ENCODE measurements at places on chromosomes 6 and 20.

DNA sequence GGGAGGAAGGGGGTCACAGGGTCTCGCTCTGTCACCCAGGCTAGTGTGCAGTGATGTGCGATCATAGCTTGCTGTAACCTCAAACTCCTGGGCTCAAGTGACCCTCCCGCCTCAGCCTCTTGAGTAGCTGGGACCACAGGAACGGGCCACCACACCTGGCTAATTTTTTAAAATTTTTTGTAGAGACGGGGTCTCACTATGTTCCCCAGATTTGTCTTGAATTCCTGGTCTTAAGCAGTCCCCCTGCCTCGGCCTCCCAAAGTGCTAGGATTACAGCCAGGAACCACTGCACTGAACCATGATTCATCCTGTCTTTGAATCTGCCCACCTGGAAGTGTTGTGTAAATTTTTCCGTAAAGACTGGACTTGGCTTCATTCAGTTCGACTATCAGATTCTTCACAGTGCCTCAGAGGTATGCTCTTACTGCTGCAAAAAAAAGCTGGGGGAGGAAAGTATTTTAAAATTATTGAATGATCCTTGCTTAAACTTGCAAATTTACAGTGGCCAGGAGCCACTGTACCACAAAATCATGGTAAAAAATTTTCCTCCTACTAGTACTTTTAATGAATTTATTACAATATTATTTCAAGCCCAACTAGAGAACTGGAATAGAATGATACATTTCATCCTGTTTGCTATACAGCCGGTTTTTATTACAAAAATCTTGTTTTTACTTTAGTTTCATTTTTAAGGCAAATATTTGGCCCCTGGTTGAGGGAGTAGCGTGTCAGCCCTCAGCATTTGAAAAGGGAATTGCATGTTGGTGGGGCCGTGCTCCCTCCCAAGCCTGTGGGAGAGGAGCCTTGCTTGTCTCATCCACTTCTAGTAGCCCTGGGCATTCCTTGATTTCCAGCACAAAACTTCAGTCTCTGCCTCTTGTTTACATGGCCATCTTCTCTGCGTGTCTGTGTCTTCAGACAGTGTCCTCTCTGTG is 202.5 kb upstream of the SGK1 start:
- DNase-seq, result no peak

GRCh38 chr6:27136077-27136644 is 111.3 kb upstream of the PRSS16 start:
- DNase-seq, result no peak

DNA sequence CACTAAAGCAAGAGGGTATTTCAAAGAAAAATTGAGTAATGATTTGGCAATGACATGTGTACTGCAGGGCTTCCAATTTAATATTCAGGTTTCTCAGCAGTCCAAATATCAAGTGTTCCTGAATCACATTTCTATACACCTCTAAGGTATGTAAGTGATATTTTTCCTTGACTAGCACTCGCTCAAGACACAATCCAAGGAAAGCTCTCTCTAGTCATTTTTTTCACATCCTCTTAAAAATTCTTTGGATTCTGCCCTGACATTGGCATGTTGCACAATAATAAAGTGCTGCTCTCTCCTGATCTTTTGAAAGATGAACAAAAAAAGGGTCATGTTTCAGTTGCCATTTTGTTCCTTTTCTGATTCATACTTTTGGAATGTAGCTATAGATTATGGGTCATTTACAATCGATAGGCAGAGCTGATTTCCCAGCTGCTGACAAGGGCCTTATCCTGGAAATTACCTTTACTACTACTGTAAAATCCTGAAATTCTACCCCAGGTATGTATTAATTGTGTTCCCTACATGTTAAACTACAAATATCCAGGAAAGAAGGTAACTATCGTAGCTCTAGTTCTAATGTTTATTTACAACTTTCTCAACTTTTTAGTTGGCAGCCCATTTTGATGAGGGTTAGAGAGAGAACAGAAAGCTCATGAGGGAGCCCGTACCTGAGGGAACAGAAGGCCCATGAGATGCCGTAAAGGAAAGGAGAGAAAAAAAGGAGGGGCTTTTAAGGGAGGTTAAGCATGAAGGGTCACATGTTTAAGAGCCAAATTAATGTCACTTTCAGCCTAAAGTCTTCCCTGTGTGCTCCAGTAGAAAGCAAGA is 22.2 kb upstream of the ADGRG6 start:
- DNase-seq, result no peak

GRCh38 chr6:34115403-34115795 is 30.5 kb downstream of the GRM4 start:
- peak; percentile 53 for DNase-seq

- peak; percentile 24 for DNase-seq
These were observed 459.8 kb upstream of the RUNX2 start for GRCh38 chr6:44868335-44868668.

- DNase-seq, result no peak
These were observed at the start of gene DEFB129 for GRCh38 chr20:226958-227357. DEFB129 (plus strand) TSS chr20:227258; CDS start chr20:227289, 31 bp downstream.

DNA sequence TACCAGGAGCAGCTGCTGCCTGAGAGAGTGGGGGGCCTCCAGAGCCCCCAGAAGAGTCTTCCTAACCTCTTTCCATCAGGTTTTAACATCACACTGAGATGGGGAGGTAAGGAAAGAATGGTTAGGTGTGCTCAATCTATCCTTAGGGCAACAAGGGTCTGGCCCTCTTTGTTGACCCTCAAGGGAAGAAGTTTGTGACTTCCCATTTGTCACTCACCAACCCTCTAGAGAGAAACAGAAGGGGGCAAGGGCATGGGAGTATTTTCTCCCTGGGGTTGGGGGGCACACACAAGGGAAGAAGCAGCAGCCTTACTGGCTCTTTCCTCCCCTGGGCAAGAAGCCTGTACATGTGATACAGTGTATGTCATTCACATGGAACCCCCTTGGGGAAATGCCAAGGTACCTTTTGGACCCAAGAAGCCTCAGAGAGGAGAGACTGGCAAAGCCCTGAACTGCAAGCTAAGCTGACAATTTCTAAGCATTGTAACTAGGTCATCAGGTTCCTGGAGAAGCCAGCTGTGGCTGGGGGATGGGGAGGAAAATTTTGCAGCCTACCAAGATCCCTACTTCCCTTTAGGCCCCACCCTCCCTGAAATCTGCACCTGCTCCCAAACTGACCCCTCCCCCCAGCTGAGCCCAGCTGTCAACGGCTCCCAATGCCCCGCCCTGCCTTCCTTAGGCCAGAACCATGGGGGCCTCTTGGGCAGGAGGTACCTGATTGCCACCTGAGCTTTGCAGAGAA is 14.5 kb downstream of the BCL2L1 start:
- DNase-seq, result no peak

- no peak for DNase-seq
These were observed 48.5 kb upstream of the SIRPG start for GRCh38 chr20:1706079-1706478.

- no peak for DNase-seq
These were observed 552.2 kb downstream of the TFAP2A start for GRCh38 chr6:9862603-9863167.

- no peak for DNase-seq
These were observed 32.7 kb downstream of the LYRM2 start for GRCh38 chr6:89605861-89606260.

GRCh38 chr20:33839591-33839990 is 28.4 kb downstream of the CHMP4B start:
- no peak for DNase-seq

- no peak for DNase-seq
These were observed 34.7 kb downstream of the EFCAB8 start for GRCh38 chr20:32893263-32894025.

- no peak for DNase-seq
These were observed 112.1 kb upstream of the BCLAF1 start for GRCh38 chr6:136401749-136402148.

GRCh38 chr6:225121-225721 is 67.1 kb upstream of the DUSP22 start:
- no peak for DNase-seq

- no peak for DNase-seq
These were observed 44.6 kb downstream of the SESN1 start for GRCh38 chr6:109050012-109050411.

GRCh38 chr6:25713824-25714223 is 40.7 kb upstream of the SLC17A4 start:
- DNase-seq, result no peak

DNA sequence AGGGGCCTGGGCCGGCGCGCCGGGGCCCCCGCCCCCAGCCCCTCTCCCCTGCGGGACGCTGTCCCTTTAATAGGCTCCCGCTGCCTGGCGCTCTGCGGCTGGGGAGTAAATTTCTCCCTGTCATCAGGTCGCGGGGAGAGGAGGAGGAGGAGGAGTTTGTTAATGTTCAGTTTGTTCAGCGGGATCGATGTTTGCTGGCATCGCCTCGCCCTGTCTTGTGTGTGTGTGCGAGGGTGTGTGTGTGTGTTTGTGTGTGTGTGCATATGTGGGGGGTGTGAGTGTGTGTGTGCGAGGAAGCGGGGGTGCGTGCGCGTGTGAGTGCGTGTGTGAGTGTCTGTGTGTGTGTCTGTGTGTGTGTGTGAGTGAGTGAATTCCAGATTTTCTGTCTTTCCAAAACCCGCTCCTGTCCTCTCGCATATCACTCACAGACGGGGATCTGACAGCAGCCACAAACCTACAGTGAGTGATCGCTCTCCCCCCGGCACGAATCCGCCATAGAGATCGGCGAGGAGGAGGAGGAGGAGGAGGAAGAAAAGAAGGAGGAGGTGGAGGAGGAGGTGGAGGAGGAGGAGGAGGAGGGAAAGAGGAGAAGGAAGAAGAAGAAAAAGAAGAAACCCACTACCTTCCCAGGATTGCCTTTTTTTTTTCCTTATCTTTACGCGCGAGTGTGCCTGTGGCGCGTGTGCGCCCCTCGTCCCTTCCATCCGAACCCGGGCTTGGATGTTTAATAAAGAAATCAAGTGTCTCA is at the start of gene TSHZ2:
Gene TSHZ2, plus strand, starts transcription at position 169 of the 748 bp plus-strand sequence. CDS start 936 bp downstream, outside the sequence.
- DNase-seq, result no peak

GRCh38 chr6:38273325-38273724 is 366.4 kb downstream of the BTBD9 start:
- DNase-seq, result no peak

Measured in GM20000 (cell line).